ENCODE measurements at places on chromosomes 3 and 15.

DNA sequence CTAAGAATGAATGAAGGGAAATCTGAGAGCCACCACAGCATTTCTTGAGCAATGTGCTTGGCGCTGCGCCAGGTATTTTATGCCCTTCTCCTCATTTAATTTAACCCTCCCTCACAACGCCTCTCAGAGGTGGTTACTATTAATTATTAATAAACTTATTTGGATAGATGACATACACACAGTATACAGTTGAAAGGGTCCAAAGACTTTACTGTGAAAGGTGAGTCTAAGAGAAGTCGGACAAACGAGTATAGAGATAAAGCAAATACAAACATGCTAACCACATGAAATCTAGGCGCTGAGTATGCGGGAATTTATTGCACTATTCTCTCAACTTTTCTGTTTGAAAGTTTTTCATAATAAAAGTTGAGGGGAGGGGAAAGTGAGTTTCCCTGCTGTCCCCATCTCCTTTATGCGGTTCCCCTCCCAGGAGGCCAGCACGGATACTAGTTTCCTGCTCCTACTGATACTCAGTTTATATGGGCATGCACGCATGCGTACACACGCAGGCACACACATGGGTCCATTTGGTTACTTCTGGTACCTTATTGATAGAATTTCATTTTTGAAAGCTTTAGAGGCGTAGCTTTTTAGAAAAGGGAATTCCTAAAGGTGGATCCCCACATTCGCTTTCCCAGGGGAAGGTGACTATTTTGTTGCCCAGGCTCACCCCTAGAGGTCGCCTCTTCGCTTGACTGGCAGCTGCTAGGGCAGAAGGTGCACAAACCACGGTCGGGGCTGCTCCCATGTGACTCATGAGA, 28.5 kb upstream of the KCTD6 start:
- H3K4me3 ChIP-seq, result peak overlapping the region; percentile 3
- H3K27ac ChIP-seq, result no peak overlapping the region
- H3K4me1 ChIP-seq, result peaks cover 7% of the 10 kb centered on the region
- no peaks in the 10 kb centered on the region for H3K27me3 ChIP-seq
- no peaks in the 10 kb centered on the region for H3K36me3 ChIP-seq

DNA sequence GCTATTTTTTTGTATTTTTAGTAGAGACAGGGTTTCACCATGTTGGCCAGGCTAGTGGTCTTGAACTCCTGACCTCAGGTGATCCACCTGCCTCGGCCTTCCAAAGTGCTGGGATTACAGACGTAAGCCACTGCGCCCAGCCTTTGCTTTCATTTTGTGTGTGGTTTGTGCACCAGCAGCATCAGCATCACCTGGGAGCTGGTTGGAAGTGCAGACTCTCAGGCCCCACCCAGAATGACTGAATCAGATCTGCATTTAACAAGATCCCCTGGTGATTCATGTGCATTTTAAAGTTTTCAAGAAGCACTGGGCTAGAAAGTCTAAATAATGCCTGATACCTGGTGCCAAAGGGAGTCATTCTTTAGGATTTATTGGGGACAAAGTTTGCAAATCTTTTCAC, 73.4 kb upstream of the BNIP2 start:
- no peaks in the 10 kb centered on the region for H3K36me3 ChIP-seq
- no peaks in the 10 kb centered on the region for H3K4me1 ChIP-seq
- H3K27me3 ChIP-seq, result no peaks in the 10 kb centered on the region
- H3K27ac ChIP-seq, result no peak overlapping the region
- no peak for DNase-seq

GRCh38 chr15:89142423-89142822, 54.2 kb downstream of the ABHD2 start:
- DNase-seq, result no peak
- H3K27ac ChIP-seq, result no peak overlapping the region
- no peaks in the 10 kb centered on the region for H3K4me1 ChIP-seq
- no peak overlapping the region for H3K4me3 ChIP-seq
- no peaks in the 10 kb centered on the region for H3K36me3 ChIP-seq
- no peaks in the 10 kb centered on the region for H3K27me3 ChIP-seq

DNA sequence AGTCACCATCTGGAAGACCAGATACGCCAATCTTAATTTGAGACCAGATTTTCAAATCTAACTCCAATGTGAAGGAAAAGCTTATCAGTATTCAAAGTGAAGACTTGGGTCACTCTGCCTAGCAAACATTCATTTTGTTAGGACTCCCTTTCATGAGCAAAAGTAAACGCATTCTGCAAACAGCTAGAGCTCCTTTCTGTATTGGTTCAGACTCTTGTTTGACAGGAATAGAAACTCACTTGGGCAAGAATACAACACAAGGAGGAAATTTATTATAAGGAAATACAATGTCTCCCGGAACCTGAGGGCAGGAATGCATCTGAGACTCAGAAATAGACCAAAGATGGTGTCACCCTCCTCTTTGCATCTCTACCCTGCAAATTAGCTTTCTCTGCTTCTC, 558.6 kb downstream of the TAFA4 start:
- no peaks in the 10 kb centered on the region for H3K36me3 ChIP-seq
- H3K27me3 ChIP-seq, result no peaks in the 10 kb centered on the region
- no peak overlapping the region for H3K27ac ChIP-seq
- no peaks in the 10 kb centered on the region for H3K4me1 ChIP-seq
- DNase-seq, result no peak
- H3K4me3 ChIP-seq, result no peak overlapping the region

- peaks cover 7% of the 10 kb centered on the region for H3K27me3 ChIP-seq
- peaks cover 16% of the 10 kb centered on the region for H3K4me1 ChIP-seq
- H3K36me3 ChIP-seq, result no peaks in the 10 kb centered on the region
- H3K27ac ChIP-seq, result no peak overlapping the region
- no peak overlapping the region for H3K4me3 ChIP-seq
- peak; percentile 18 for DNase-seq
These were observed 1.4 kb upstream of the CHMP2B start for GRCh38 chr3:87225659-87226058.

- H3K4me1 ChIP-seq, result no peaks in the 10 kb centered on the region
- no peaks in the 10 kb centered on the region for H3K27me3 ChIP-seq
- H3K36me3 ChIP-seq, result peaks cover 4% of the 10 kb centered on the region
- DNase-seq, result no peak
These were observed 39.5 kb downstream of the HACD3 start for GRCh38 chr15:65569728-65570127.

DNA sequence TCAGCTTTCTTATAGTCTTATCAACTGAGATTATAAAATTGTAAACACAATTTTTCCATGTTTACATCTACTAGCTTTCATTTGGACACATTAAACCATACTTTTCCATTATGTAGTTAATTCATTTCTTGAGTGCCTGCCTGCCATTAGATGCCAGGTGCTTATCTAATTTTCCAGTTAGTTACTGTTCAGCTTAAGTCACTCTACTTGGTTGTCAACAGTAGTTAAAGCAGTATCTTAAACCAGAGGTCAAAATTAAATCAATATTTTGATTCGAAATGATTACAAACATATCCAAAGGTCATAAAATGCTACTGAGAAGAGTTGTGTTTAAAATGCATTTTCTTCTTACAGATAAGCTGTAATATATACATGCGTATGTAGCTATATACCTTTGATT, 56.2 kb upstream of the UBP1 start:
- H3K27me3 ChIP-seq, result no peaks in the 10 kb centered on the region
- peaks cover 4% of the 10 kb centered on the region for H3K4me1 ChIP-seq
- H3K27ac ChIP-seq, result no peak overlapping the region
- DNase-seq, result no peak

DNA sequence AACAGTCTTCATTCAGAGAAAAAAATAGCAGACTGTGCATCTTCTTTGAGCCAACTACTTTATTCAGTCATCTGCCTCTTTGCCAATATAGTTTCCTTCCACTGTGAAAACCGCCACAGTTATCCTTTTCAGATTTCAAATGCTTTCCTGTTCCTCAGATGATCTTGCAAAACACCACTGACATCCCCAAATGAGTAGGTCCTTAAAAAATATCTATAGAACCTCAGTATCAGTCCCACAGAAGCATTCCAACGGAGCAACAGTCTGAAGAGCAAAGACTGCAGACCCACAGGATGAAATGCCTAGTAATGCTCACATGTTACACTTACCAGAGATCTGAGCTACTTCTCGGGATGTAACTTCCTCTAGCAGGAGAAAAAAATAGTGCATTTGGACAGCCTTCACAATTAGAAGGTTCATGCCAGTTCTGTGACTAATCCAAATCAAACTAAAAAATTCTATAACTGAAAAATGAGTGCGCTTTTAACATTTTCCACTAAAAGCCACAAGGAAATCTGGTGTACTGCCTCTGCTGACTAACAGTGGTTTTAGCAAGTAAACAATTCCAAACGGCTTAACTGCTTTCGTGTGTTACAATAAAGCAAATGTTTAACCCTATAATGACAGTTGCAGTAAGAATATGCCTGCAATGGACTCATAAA, at the start of gene ANKRD28:
TSS of gene ANKRD28 (minus strand) at position 338 of the 662 bp plus-strand sequence. CDS start 1,458 bp downstream, outside the sequence.
- peak within 1 kb of the TSS; percentile 91 for H3K27ac ChIP-seq
- peaks cover 39% of the 10 kb centered on the region for H3K4me1 ChIP-seq
- peak; percentile 57 for DNase-seq
- H3K4me3 ChIP-seq, result peak within 1 kb of the TSS; percentile 18

- no peaks in the 10 kb centered on the region for H3K36me3 ChIP-seq
- H3K4me3 ChIP-seq, result no peak overlapping the region
- H3K27me3 ChIP-seq, result no peaks in the 10 kb centered on the region
- no peak for DNase-seq
- H3K27ac ChIP-seq, result no peak overlapping the region
These were observed 217.3 kb downstream of the TBC1D2B start for GRCh38 chr15:77860071-77860691.

DNA sequence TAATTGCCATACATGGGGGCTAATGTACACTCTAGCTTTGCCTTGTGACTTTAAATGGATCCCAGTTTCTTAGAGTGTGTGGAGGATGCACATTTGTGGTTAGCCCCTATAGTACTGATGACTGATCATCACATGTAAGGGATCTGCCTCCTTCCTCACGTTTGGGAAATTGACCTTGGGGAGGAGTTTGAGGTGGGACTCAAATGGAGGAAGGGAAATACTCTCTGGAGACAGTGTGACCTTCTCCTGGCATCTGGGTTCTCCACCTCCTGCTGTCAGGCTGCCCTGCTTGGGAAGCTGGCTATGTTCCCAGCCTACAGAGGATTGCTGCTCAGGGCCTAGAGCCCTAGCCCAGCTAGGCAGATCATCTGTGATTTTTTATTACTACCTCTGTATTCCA, 48.7 kb downstream of the PPM1L start:
- H3K27ac ChIP-seq, result no peak overlapping the region
- H3K4me1 ChIP-seq, result peaks cover 10% of the 10 kb centered on the region
- DNase-seq, result no peak
- no peaks in the 10 kb centered on the region for H3K27me3 ChIP-seq
- H3K4me3 ChIP-seq, result no peak overlapping the region

- peaks cover 57% of the 10 kb centered on the region for H3K36me3 ChIP-seq
- no peak overlapping the region for H3K27ac ChIP-seq
- peaks cover 30% of the 10 kb centered on the region for H3K4me1 ChIP-seq
- H3K4me3 ChIP-seq, result no peak overlapping the region
These were observed 7.3 kb downstream of the TADA3 start for GRCh38 chr3:9784965-9785364.

DNA sequence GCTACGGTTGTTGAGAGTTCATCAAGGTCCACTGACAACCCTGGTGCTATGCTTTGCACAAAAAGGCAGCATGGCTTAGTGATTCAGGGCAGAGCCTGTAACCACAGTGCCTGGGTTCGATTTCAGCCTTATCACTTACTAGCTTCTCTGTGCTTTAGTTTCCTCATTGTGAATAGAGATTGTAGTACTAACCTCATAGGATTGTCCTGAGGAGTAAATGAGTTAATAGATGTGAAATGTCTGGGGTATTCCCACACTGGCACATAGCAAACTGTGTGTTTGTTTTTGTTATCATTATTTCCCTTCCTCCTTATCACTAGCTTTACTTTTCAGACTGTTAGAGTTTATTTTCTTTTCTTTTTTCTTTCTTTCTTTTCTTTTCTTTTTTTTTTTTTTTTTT, 16.3 kb downstream of the CRTAP start:
- H3K4me3 ChIP-seq, result no peak overlapping the region
- H3K4me1 ChIP-seq, result no peaks in the 10 kb centered on the region
- H3K27me3 ChIP-seq, result no peaks in the 10 kb centered on the region

GRCh38 chr15:81074773-81075172, 59.3 kb upstream of the CFAP161 start:
- H3K4me3 ChIP-seq, result no peak overlapping the region
- H3K27ac ChIP-seq, result no peak overlapping the region
- no peaks in the 10 kb centered on the region for H3K36me3 ChIP-seq

DNA sequence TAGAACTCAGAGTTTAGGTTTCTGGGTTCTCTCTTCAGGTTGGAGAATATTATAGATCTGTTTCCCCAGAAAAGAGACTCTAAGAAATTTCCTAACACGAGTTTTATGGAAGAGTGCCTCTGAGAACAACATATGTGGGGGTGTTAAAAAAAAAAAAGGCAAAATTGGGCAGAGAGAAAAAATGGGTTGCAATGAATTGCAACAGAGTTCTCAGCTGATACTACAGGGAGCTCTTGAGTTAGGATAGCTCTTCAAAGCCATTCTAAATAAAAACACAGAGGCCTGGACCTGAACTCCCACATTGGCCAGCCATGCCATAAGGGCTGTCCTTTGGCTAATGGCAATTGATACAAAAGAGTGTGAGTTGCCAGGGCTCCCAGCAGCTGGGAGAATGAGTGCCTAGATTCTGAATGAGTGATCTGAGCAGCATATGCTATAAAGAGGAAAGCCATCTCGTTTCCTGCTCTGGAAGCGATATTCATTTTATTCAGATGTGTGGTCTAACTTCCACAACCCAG, 20.1 kb upstream of the UBE2E2 start:
- no peaks in the 10 kb centered on the region for H3K36me3 ChIP-seq
- no peaks in the 10 kb centered on the region for H3K4me1 ChIP-seq
- no peak overlapping the region for H3K27ac ChIP-seq
- no peak overlapping the region for H3K4me3 ChIP-seq

DNA sequence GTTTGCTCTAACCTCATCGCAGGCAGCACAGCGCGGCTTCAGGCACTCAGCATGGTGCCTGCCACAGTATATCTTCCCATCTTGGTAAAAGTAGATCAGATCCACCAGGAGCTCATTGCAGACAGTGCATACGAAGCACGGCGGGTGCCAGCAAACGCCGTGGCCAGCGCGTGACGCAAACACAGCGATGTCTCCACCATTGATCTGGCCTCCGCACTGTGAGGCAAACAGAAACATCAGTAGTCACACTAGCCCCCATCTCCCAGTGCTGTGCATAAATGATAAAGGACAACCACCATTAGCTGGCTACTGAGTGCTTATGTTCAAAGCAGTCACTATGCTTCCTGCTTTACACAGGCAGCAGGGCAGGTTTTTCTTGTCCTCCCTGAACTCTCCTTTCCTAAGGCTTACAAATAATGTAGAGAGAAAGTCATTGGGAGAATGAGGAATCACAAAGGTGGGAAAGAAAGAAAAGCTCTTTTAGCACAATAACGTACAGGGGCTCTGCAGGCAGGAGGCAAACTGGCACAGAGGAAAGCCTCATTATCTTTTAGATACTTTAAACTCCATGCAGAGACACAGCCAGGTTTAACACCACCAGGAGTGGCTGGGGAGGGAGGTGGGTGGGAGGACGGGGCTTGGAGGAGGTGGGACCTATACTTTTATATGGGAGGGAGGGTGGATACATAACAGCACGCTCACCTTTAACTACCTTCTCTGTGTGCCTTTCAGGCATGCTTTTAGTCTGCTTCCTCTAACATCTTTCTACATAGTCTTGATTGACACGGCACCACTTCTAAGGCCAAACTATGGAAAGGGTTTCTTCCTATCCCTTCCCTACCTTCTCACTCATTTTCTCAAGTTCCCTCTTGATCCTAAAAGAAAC, 67.9 kb downstream of the PRICKLE2 start:
- no peak overlapping the region for H3K27ac ChIP-seq
- DNase-seq, result no peak
- no peaks in the 10 kb centered on the region for H3K27me3 ChIP-seq

GRCh38 chr3:120284747-120285507, at the start of gene GPR156:
TSS of gene GPR156 (minus strand) at chr3:120285222. CDS start at chr3:120244098, 41,124 bp downstream.
- DNase-seq, result no peak
- no peaks in the 10 kb centered on the region for H3K4me1 ChIP-seq
- peaks cover 46% of the 10 kb centered on the region for H3K27me3 ChIP-seq
- H3K27ac ChIP-seq, result no peak within 1 kb of the TSS

All from B cell (primary cell).